ENCODE measurements at places on chromosomes 3 and 15.

DNA sequence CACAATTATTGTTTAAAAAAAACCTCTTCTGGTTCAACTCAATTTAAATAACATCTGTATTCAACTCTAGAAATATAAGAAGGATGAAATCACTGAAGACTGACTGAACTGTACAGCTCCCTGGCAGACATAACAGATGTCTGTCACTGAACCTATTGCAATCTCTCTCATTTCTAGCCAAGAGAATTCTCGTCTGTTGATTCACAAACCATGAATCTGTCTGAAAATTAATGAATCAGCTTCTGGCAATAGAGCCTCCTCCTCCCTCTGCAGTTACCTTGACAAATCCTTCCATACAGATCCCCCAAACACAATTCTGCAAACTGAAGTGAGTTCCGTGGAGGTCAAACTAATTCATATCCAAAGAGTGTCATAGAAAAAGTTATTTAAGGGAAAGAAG lies 561.4 kb downstream of the PYDC2 start:
- DNase-seq = no peak

DNA sequence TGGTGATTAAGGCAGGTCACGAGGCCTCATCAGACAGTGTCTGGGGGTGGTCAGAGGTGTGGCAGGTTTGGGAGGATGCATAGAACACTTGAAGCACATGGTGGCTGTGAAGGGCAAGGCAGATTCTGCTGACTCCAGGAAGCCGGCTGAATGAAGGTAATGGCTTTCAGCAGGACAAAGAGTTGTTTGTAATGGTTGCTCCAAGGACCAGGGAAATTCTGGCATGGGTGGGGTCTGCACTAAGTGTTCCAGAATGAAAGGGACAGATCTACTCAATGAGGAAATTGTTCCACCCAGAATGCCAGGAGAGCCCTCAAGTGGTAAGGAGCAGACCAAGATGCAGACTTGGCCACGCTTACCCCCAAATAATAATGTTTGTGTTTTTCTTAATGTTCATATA lies 70.7 kb upstream of the ACAD9 start:
- DNase-seq = no peak

- no peak for DNase-seq
Observed at GRCh38 chr3:148607491-148607890, 90.2 kb upstream of the AGTR1 start.

GRCh38 chr15:93861413-93861812 lies 369.9 kb upstream of the MCTP2 start:
- no peak for DNase-seq

DNA sequence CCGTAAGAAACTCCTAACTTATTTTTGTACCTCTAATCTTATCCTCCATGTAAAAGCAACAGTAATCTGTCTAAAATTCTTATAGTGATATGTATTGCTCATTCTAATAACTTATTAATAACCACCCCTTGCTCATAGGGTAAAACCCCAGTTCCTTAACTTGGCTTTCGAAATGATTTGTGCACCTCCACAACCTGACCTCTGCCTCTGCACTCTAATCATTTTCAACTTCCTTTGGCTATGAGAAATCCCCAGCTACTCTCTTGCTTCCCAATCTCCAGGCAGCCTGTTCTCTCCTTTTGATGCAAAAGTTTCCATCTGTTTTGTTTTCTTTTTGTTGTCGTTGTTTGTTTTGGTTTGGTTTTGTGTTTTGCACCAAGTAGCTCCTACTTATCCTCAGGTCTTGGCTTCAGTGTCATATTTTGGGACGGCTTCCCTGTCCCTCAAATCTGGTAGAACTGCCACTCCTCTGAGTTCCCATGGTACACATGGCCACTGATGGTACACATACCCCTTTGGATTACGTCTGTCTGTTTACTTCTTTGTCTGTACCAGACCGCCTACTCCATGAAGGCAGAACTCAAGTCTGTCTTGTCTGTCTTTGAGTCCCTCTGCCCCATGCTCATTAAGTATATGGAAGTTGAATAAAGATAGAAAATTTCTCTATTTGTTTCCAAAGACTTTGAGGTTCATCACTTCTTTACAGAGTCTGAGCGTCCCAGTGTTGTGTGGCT lies 105.6 kb upstream of the TGFBR2 start:
- no peak for DNase-seq

DNA sequence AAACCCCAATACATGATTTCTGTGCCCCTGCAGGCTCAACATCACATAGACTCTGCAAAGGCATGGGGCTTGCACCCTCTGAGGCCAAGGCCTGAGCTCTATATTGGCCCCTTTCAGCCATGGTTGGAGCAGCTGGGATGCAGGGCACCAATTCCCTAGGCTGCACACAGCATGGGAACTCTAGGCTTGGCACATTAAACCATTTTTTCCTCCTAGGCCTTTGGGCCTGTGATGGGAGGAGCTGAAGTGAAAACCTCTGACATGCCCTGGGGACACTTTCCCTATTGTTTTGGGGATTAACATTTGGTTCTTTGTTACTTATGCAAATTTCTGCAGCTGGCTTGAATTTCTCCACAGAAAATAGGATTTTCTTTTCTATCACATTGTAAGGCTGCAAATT lies 1629.5 kb downstream of the OTOL1 start:
- DNase-seq = no peak

All from NCI-H1105 treated with DMSO at 0.1 percent for 48 hours (cell line).